ENCODE measurements at places on chromosomes 7 and 10. TPM values are rescaled to one million over a fixed set of nuclear protein-coding genes. Genes with fewer than 3 reads are reported as not detected.

GRCh38 chr10:127195571-127196281 is 665 bp downstream of the INSYN2A start:
- H3K4me3 ChIP-seq = peak overlapping the region; percentile 28
- no peaks in the 10 kb centered on the region for H3K36me3 ChIP-seq
- H3K27ac ChIP-seq = no peak overlapping the region
- peaks cover 25% of the 10 kb centered on the region for H3K4me1 ChIP-seq
- H3K27me3 ChIP-seq = peaks cover 7% of the 10 kb centered on the region
- DNase-seq = no peak

- DNase-seq = peak; percentile 9
- H3K36me3 ChIP-seq = peaks cover 5% of the 10 kb centered on the region
- H3K4me1 ChIP-seq = no peaks in the 10 kb centered on the region
- H3K27me3 ChIP-seq = no peaks in the 10 kb centered on the region
These were observed 1.6 kb upstream of the ORAI2 start for GRCh38 chr7:102431617-102432298.

Gene JMJD1C
- polyA plus RNA-seq = 30.5 TPM

DNA sequence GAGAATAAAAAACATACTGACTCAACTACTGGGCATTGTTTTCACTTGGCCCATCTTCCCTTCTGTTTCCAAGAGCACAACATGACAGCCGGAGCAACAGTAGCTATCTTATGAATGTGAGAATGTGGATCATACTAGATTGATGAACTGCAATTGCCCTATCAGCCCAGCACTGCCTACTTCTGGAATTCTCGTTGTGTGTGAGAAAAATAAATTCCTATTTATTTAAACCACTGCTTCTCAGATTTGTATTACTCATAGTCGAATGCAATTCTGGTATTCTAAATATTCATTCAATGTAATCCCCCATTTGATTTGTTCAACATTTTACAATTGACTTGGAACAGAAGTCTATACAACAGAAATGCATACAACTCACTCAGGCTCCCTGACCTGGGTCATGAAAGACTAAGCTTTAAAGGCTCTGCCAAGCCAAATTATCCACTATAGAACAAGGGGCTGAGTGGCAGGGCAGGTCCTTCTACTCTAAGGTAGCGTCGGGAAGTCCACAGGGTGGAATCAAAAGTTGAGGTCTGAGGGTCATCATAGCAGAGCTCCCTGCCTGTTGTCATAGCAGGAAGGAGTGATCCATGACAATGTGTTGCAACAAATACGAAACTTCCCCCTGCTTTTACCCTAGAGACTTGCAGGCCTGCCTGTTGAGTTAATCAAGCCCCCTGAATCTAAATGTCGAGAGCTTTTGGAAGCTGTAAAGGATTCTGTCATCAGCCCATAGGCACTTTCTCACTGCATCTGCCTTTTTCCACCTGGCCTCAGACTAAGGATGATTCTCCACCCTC is 12.4 kb upstream of the JAZF1 start:
- H3K36me3 ChIP-seq = no peaks in the 10 kb centered on the region
- H3K4me3 ChIP-seq = no peak overlapping the region
- H3K4me1 ChIP-seq = no peaks in the 10 kb centered on the region

GRCh38 chr7:2011266-2012043 is 221.3 kb downstream of the MAD1L1 start:
- H3K27me3 ChIP-seq = no peaks in the 10 kb centered on the region
- no peak overlapping the region for H3K27ac ChIP-seq
- H3K36me3 ChIP-seq = no peaks in the 10 kb centered on the region
- DNase-seq = no peak
- no peak overlapping the region for H3K4me3 ChIP-seq

GRCh38 chr7:141949451-141949850 is 2.7 kb upstream of the CLEC5A start:
- H3K27me3 ChIP-seq = no peaks in the 10 kb centered on the region
- DNase-seq = no peak
- H3K4me1 ChIP-seq = no peaks in the 10 kb centered on the region
- H3K27ac ChIP-seq = no peak overlapping the region
- H3K4me3 ChIP-seq = no peak overlapping the region

- H3K36me3 ChIP-seq = no peaks in the 10 kb centered on the region
- peak overlapping the region; percentile 50 for H3K4me3 ChIP-seq
- peaks cover 4% of the 10 kb centered on the region for H3K4me1 ChIP-seq
- peak overlapping the region; percentile 95 for H3K27ac ChIP-seq
- peak; percentile 74 for DNase-seq
These were observed 43.4 kb downstream of the LDB3 start for GRCh38 chr10:86711513-86712316.

GRCh38 chr10:5038733-5039132 is 35.1 kb upstream of the AKR1C2 start:
- no peak overlapping the region for H3K4me3 ChIP-seq
- DNase-seq = no peak
- no peaks in the 10 kb centered on the region for H3K27me3 ChIP-seq
- H3K27ac ChIP-seq = no peak overlapping the region
- H3K36me3 ChIP-seq = no peaks in the 10 kb centered on the region
- no peaks in the 10 kb centered on the region for H3K4me1 ChIP-seq

- H3K4me3 ChIP-seq = no peak overlapping the region
- no peaks in the 10 kb centered on the region for H3K36me3 ChIP-seq
- peaks cover 2% of the 10 kb centered on the region for H3K27me3 ChIP-seq
These were observed 205.2 kb downstream of the GLRX3 start for GRCh38 chr10:130341356-130341755.

- no peaks in the 10 kb centered on the region for H3K27me3 ChIP-seq
- H3K4me1 ChIP-seq = peaks cover 34% of the 10 kb centered on the region
- H3K4me3 ChIP-seq = no peak overlapping the region
- H3K27ac ChIP-seq = peak overlapping the region; percentile 91
- no peak for DNase-seq
These were observed 84.8 kb downstream of the PTPRE start for GRCh38 chr10:127991543-127992255.

DNA sequence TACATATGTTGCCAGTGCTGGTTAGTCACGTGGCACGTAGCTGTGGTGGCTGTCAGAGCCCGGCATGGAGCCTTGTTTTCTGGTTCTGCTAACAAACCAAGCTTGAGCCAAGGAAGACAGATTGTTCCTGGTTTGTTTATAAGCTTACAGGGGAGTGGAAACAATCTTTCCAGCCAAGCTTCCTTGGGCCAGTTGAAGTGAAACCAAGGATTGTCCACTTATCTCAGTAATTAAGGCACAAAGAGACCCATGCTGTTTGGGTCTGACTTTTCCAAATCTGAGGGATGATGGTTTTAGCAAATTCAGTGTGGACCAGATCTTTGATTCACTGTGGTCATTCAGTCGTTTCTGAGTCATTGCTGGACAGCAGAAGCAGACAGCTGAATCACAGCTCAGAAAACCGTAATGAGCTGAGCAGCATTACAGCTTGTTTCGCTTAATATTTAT is 297.3 kb upstream of the COBL start:
- no peaks in the 10 kb centered on the region for H3K4me1 ChIP-seq
- no peaks in the 10 kb centered on the region for H3K27me3 ChIP-seq
- H3K36me3 ChIP-seq = no peaks in the 10 kb centered on the region
- DNase-seq = no peak

DNA sequence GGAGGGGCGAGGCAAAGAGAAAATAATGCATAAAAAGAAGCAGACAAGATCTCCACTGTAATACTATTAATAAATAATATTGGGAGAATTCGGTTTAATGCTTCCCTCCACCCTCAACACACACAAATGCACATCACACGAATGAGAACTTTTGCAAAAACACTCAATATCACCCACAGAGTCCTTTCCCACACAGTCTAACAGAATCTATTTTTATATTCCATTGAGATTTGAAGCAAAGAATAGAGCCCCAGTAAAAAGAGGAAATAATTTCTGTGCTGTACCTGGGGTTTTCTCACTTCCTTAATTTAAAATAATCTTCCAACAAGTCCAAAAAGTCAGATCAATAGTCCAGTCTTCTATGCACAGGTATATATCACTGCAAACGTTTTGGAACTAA is 17.0 kb downstream of the PIK3AP1 start:
- no peaks in the 10 kb centered on the region for H3K27me3 ChIP-seq
- no peaks in the 10 kb centered on the region for H3K36me3 ChIP-seq
- H3K4me3 ChIP-seq = no peak overlapping the region
- no peak for DNase-seq
- H3K27ac ChIP-seq = no peak overlapping the region

GRCh38 chr10:93290661-93291354 is 191.3 kb downstream of the MYOF start:
- no peak for DNase-seq
- H3K4me3 ChIP-seq = no peak overlapping the region
- no peaks in the 10 kb centered on the region for H3K27me3 ChIP-seq
- H3K36me3 ChIP-seq = no peaks in the 10 kb centered on the region

DNA sequence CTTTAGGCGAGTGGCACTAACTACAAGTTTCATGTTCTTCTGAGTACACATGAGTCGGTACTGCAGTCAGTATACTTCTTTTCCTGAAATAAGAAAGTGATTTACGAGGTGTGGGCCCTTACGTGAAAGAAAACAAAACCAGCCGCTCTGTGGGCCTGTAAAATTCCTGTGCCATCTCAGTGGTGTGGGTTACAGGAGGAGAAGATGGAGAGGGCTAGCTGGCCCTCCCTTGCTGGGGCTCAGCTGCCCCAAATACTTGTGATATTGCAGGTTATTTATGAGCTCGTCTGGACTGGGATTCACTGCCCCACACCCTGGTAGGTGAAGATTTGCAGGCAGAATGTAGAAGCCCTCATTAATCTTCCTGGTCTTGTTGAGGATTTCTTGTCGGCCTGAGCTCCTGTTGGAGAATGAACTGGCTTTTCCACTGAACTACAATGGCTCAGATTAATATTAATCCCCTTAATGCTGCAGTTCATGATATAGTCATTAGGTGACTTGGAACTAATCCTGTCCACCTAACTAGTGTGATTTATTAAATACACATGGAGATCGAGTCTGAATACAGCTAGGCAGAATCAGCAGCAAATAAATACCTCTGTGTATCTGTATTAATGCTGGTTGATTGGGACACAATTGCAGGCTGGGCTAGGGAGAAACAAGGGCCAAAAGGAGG is 68.0 kb downstream of the GBF1 start:
- peak overlapping the region; percentile 22 for H3K27ac ChIP-seq
- H3K4me1 ChIP-seq = peaks cover 7% of the 10 kb centered on the region
- H3K4me3 ChIP-seq = no peak overlapping the region

Gene INSYN2A
- polyA plus RNA-seq = 0.05 TPM

Gene NEUROG3
- polyA plus RNA-seq = 0.05 TPM

All from lung (tissue), 17 donors.